ENCODE measurements at places on chromosomes 4 and X.

- DNase-seq, result no peak
These were observed 69.8 kb upstream of the NEIL3 start for GRCh38 chr4:177239878-177240277.

DNA sequence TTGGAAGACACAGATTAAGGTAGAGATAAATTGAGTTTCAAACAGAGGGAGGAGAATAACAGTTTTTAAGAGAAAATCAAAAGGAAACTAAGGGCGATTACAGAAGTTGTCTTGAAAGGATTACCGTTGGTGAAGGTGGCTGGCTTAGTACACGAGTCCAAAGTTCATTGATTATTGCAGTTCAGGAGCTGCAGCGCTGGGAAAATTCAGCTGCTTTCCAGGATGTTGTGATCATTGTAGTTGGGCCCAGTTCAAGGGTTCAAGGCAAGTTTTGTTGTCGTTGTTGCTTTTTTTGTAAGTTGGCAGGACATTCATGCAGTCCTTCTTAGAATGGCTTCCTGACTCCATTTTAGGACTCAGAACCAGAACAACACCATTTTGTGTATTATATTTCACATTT lies 461.7 kb downstream of the RAPGEF2 start:
- no peak for DNase-seq

GRCh38 chrX:1533058-1533457 lies 3.9 kb downstream of the P2RY8 start:
- DNase-seq, result no peak

DNA sequence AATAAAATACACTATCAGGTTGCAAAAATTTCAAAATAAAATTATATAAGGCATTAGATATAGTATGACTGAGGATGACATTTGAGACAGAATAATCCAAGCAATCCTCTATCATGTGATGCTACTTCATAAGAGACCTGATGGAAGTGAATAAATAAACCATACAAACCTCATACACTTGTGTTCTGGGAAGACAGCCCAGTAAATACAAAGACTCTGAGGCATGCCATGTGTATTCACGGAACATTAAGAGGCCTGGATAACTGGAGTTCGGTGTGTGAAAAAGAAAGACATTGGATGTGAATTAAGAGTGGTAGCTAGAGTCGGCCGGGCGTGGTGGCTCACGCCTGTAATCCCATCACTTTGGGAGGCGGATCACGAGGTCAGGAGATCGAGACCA lies 364.2 kb downstream of the ADAM29 start:
- DNase-seq, result no peak

DNA sequence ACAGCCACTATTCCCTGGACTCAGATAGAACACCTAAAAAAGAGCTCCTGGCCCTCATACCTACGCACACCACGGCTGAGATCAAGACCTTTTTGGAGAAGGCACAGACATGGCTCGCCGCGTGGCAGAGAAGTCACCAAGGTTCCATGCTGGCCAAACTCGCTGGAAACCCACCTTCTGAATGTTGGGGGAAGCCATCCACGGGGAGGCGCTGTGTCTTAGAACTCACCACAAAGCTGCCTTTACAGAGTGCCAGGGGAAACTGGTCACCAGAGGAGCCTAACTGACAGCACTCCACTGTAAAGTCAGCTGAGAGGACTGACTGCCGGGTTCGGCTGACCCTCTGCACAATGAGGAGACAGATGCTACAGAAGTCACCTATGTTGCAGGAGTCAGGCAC lies 97.9 kb downstream of the NEUROG2 start:
- no peak for DNase-seq

DNA sequence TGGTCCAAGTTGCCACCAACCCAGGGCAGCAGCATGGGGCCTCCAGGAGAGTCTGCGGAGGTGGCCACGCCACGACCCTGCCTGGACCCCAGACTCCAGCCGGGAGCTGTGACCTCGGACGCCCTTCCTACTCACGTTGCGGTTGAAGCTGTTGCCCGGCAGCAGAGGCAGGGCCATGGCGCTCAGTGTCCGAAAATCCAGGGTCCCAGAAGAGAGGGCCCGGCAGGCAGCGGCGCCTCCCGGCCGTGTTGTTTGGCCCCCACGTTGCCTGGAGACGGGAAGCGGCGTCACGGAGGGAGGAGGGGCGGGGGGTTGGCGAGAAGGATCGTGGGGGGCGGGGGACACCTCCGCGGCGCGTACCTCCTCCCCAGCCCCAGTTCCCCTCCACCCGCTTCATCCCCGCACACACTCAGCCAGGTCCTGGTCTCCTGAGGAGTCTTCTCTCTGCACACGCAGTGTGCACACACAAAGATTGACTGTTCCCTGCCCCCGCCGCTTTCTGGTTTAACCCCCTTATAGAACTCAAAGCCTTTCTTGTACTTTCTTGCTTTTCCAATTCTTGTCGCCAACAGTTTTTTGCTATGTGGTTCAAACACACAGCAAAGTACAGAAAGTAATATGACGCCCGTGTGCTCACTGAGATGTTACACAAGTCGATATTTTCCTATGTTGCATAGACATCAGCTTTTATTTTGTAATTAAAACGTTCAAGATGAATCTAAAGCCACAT lies at the start of gene EFHC2:
Gene EFHC2 (minus strand): TSS at position 261 of the 730 bp plus-strand sequence. CDS start 84 bp downstream, at position 177.
- DNase-seq, result no peak

- peak; percentile 50 for DNase-seq
These were observed 87.0 kb downstream of the PHOX2B start for GRCh38 chr4:41661442-41662076.

GRCh38 chr4:184100297-184100885 lies 117.3 kb downstream of the ENPP6 start:
- DNase-seq, result peak; percentile 12

GRCh38 chr4:169014586-169014985 lies 4.5 kb upstream of the CBR4 start:
- DNase-seq, result no peak

DNA sequence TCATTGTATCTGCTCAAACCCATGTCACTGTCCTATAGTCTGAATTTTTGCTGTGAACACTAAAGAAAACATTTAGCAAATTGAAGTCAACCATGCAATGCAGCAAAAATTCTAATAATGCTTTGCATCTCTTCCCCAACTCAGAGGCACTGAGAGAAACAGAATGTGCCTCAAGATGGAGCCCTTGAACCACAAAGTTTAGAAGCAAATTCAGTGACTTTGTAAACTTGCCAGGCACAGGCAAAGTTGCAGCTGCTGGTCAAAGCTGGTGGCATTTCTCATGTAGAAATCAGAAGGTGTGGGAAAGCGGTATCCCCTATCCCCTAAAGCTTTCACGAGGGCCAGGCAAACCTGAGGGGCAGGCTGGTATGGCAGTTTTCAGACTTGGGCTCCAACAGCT lies 121.7 kb upstream of the DIPK2B start:
- DNase-seq, result peak; percentile 26

- peak; percentile 8 for DNase-seq
These were observed 60.2 kb upstream of the PGAM4 start for GRCh38 chrX:78029663-78030062.

- DNase-seq, result no peak
These were observed 33.5 kb downstream of the PF4 start for GRCh38 chr4:73948291-73948690.

DNA sequence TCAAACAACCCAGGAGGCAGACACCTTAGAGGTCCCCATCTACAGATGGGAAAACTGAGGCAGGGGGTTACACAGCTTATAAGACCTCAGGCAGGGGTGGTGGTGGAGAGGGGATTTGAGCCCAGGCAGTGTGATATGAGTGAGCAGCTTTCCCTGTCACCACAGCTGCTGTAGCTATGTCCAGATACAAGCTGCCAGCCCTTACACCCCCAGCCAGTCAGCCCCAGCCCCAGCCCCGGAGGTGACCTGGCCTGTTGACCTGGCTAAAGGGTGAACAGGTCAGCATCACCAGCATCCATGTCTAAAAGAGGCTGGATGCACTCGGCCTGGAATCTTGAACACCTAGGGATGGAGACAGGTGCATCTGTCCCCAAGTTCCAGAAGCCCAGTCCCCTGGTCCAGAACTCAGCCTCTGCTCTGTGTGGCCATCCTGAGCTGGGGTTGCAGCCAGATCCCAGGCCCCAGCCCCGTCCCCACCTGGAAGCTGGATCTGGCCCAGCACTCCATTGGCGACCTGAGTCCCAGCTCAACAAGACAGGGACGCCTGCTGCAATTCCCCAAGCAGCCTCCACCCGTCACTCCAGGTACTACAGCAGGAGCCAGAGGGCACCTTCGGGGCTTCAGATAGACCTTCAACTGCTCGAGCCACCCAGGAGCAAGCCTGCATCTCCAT lies 89.5 kb downstream of the JAKMIP1 start:
- DNase-seq, result no peak

- no peak for DNase-seq
These were observed 1351.7 kb upstream of the ADGRL3 start for GRCh38 chr4:59848457-59848856.

DNA sequence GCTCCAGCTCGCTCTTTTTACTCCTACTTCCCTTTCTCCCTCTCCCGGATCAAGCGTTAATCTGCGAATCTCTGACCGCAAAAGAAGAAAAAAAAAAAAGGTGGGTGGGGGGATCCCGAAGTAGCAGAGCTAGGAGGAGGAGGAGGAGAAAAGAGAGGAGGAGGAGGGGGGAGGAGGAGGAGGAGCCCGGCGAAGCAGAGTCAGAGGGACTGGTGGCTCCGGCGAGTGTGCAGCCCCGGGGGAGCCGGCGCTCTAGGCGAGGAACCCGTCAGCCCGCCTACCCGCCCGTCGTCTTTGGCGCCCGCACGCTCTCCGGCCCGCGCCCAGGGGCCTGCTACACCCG lies at the start of gene NHSL2:
Gene NHSL2 (plus strand): TSS at position 203 of the 343 bp plus-strand sequence.
- no peak for DNase-seq

DNA sequence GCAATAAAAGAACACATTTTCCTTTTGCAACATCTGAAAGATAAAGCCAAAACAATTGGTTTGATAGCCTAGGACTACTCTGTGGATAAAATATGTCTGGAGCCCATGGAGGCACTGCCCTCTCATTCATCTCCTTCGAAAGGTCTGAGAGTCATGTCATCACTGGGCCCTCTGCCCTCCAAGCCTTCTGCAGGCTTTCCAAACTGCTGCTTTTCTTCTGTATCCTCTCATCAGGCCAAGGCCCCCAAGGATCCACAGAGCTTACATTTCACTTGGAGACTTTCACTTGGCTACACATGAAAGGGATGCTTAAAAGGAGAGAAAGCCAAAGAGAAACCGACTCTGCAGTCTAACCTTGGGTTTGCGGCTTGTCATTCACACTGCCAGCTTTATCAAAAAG lies 109.9 kb downstream of the SH3RF1 start:
- no peak for DNase-seq

DNA sequence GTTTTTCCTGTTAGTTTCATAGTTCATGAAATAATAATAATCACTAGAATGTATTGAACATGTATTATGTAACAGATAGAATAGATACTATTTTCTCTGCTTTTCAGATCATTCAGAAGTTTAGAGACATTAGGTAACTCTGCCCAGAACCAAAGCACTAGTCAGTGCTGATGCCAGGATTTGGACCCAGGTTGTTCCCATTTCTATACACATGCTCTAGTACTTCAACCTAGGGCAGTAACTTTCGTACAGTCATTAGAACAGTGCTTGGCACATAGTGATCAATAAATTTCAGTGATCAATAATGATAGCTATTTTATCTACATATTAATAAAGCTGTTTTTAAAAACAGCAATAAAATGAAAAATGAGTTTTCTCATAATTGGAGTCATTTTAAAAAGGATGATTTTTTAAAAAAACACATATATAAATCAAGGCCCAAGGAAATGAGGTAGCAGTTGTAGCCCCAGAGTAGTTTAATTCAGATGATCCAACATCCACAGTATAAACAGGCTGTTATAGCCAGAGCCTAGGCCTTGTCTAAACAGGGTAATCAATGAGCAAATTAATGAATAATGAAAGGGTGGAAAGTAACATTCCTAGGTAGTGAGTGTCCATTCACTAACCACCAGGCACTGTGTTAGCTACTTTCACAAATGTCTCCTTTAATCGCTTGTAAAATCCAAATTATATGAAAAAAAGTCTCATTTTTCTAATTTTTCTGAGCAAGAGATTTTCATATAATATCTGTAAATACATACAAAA lies 25.6 kb downstream of the TXK start:
- DNase-seq, result no peak

DNA sequence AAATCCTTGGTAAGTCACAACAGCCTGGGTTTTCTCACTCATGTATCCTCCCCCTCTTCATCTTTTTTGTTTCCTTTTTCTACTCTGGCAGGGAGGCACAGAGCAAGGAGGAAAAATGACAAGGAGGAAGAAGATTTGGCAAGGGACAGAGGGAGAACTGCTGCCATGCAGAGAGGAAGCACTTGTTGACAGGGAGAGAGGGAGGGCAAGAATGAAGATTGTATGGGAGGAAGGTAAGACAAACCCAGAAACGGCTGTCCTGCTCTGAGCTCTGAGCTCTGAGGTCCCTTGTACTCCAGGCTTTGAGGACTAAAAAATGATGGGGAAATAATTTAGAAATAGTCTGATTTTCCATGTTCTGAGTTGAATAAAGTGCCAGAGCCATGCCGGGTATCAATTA lies 123.9 kb downstream of the DCHS2 start:
- DNase-seq, result no peak

DNA sequence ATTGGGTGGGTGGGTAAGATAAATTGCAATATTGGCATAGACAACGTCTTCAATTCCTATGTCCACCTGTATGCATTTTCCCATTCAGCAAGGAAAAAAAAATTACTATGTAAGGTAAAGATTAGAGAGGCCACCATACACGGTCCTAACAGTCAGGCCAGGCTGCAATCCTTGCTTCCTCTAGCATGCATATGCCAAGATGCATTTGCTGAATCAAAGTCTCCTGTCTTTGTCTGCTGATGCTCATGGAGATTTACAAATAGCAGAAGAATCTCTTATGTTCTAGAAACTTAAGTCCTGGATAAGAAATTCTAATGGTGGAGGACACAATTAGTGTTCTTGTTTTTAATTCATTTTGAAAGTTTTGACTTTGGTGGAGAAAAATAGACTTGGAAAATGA lies 206.8 kb downstream of the PDGFC start:
- DNase-seq, result no peak

GRCh38 chr4:141255016-141255415 lies 34.3 kb downstream of the ZNF330 start:
- no peak for DNase-seq

DNA sequence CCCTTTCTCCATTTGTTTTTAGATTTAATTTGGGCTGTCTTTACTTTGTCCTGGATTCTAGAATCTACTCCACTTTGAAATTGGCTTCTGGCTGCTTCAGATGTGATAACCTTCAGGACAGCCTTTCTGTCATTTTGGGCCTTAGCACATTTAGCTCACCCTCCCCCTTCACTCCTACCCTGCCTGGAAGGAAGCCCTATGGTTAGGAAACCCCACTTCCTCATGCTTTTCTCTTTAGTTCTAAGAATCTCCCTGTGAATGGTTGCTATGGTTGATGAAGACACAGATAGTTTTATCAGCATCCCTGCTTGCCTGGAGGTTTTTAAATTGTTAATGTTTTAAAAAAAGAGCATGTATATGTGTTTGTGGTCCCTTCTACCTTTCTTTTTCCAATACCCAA lies 100.7 kb upstream of the PTPN13 start:
- no peak for DNase-seq

DNA sequence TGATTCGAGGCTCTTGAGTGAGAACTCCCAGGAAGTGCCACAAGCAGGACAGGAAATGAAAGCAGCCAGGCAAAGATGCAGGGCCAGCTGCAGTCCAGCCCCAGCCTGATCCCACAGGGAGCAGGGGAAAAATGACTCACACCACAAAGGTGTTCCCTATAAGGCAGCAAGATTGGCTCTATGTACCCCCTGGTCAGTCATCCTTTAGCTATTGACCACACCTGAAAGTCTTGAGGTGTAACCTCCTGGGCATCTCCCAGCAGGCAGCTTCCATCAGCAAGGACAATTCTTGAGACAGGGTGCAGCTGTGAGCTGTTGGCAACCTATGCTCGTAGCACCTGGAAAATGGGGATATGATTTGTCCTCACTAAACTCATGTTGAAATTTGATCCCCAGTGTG lies 27.9 kb upstream of the EXOC1L start:
- DNase-seq, result no peak

Measured in activated CD4-positive, alpha-beta T cell treated with anti-CD3 and anti-CD28 coated beads, Interleukin-2, amount 50 U/mL, for 16 hours (primary cell).